IMR-90 (cell line): ENCODE measurements at places on chromosomes 5 and 9. TPM values are rescaled to one million over a fixed set of nuclear protein-coding genes. Genes with fewer than 3 reads are reported as not detected.

DNA sequence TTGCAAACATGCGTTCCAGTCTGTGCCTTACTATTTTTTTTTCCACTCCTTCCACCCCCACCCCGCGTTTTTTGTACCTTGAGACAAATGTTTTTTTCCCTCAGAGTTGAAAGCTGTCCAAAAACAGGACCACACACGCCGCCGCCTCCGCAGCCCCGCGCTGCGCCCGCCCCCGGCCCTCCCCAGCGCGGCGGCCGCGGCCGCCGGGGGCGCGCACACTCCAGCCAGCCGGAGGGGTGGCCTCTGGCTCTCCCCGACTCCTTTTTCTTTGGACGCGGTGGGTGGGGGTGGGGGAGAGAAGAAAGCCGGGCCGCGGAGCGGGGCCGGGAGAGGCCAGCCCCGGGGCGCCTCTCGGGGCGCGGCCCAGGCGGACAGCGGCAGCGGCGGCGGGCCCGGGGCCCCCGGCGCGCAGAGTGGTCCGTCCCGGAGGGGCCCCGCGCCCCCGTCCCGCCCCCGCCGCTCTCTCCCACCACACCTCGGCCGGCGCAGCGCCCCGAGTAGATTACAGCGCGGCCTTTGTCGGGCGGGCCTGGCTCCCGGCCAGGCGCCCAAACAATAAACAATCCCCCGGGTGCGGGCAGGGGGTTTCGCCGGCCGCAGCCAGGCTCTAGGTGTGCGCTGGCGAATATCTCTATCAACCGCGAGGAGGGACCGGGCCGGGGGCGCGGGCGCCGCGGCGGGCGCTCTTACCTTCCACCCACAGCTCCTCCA lies 10.9 kb downstream of the PTCH1 start:
- no peaks in the 10 kb centered on the region; the same call in 1 of the 2 replicates for H3K36me3 ChIP-seq
- H3K4me3 ChIP-seq, result peak overlapping the region; percentile 84

RELL2 gene
- 2.2 TPM in 2 replicates for total RNA-seq

SYNPO gene
- 3.0 and 3.1 TPM in 2 replicates for total RNA-seq

RASEF gene
- under 0.01 TPM in 2 replicates for total RNA-seq
